ENCODE measurements at places on chromosomes 16 and 17.

GRCh38 chr17:60135951-60136666, 13.7 kb upstream of the CA4 start:
- DNase-seq: no peak

DNA sequence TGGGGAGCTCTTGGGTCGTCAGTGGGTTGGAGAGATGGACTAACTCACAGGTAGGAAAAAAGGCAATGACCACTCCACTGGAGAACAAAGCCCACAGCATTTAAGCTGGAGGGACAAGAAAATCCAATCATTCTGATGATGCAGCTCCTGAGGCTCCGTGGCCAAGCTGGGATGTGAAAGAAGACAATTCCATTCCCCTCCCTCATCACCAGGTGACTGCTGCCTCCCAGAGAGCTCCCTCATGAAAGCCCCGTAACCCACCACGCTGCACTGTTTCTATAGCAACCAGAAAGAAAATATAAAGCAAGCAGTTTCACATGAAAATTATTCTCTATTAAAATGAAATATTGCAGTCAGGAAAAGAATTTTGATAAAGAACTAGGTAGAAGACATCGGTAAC, 15.2 kb downstream of the ANKRD11 start:
- no peak for DNase-seq

GRCh38 chr17:43068570-43069367, 43.7 kb downstream of the RND2 start:
- DNase-seq: no peak

DNA sequence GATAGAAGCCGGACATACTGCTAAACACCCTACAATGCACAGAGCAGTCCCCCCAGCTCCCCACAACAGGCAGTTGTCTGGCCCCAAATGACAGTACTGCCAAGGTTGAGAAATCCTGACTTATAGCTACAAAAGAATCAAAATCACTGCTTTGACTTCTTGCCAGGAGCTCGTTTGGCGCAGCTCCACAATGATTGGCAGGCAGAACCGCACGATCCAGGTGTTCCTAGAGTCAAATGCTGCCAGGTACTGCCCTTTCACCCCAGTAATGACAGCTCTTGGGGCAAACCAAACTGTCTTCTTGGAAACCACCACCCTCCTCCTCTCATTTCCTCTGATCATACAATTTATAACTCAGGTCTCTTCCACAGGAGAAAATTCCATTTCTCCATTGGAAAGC, 2.2 kb upstream of the TMC5 start:
- DNase-seq: no peak

GRCh38 chr16:58176608-58177352, 21.1 kb downstream of the CSNK2A2 start:
- no peak for DNase-seq

DNA sequence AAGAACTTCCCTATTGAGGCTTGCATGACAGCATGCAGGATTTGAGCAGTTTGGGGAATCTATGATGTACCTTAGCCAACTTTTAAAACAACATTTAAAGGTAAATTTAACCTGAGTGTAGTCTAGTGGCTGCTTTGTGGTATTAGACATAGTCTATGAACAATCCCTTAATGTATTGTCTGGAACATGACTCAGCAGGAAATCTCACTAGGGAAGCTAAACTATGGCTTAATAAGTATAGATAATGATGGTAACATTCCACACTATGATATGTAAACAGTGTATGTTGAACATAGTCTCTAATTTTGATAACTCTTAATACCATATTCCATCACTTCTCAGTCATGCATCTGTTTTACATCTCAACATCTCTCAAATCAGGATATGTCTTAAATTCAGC, 52.1 kb upstream of the SLC12A3 start:
- DNase-seq: no peak

DNA sequence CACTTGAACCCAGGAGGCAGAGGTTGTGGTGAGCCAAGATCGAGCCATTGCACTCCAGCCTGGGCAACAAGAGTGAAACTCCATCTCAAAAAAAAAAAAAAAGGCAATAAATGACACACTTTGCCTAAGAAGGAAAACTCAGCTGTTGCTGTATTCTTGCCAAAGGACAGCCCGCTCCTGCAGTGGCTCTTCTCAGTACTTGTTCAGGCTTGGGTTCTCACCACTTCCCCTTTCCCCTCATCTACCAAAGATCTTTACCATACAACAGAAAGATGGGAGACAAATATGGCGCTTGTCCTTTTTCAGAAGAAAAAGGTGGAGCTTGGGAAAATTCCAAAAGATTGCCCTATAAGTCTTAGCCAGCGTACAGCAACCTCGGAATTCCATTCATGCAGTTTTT, 58.5 kb downstream of the MYH13 start:
- DNase-seq: no peak

DNA sequence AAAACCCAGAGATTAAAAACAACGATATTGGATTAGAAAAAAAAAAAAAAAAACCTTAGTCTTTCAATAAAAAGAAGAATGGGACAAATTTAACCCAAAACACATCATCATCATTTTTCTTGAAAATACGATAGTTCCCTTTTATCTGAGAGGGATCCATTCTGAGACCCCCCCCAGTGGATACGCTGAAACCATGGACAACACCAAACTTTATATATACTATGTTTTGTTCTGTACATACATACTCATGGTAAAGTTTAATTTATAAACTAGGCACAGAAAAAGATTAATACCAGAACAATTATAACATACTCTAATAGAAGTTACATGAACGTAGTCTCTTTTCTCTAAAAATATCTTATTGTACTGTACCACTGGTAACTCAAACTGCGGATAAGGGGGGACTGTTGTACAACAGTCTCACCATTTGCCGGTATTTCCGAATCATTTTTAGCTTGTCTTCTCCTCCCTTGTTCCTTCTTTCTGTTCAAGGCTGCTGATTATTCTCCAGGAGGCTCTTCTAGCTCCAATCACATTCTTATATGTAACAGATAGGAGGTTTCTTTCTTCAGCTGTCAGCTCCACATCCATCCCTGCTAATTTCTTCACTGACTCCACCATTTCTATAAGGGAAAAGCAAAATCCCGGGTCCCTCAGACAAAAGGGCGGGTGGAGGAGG, 37.0 kb downstream of the RNF135 start:
- peak; percentile 57 for DNase-seq

- no peak for DNase-seq
These were observed 2.1 kb downstream of the CASKIN1 start for GRCh38 chr16:2194166-2194834.

GRCh38 chr17:57915985-57916757, 39.0 kb downstream of the CUEDC1 start:
- DNase-seq: no peak

GRCh38 chr17:1473170-1473569, 17.1 kb upstream of the CRK start:
- peak; percentile 14 for DNase-seq
